ENCODE measurements at places on chromosomes 6 and 20.

- DNase-seq: no peak
Measured at GRCh38 chr6:127404133-127404532, 55.1 kb downstream of the KIAA0408 start.

DNA sequence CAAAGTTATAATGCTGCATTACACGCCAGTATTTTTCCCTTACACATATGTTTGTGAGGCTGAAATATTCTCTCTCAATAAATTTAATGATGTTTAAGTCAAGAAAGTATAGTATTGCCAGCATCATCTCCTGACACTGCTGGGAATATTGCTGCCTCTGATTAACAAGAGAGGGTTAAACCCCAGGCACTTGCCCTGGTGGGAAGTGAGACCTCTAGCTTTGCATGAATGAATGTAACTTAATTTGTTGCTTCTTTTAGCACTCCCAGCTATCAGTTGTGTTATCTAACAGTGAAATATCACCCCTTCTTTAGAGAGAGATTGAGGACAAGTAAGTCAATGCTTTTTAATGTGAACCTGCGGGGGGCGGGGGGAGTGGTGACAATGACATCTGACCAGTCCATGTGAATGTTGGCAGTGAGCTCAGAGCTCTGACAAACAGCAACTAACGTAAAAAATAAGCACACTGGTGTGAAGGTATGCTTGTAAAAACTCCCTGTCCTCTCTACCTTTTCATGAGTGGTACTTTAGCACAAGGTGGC, 9.8 kb downstream of the FOXA2 start:
- DNase-seq: no peak

- DNase-seq: no peak
Measured at GRCh38 chr6:14787250-14787649, 458.6 kb upstream of the JARID2 start.

GRCh38 chr6:43682724-43683429, 4.7 kb downstream of the MRPS18A start:
- DNase-seq: no peak

GRCh38 chr6:85126485-85127167, 323.3 kb upstream of the NT5E start:
- DNase-seq: no peak

DNA sequence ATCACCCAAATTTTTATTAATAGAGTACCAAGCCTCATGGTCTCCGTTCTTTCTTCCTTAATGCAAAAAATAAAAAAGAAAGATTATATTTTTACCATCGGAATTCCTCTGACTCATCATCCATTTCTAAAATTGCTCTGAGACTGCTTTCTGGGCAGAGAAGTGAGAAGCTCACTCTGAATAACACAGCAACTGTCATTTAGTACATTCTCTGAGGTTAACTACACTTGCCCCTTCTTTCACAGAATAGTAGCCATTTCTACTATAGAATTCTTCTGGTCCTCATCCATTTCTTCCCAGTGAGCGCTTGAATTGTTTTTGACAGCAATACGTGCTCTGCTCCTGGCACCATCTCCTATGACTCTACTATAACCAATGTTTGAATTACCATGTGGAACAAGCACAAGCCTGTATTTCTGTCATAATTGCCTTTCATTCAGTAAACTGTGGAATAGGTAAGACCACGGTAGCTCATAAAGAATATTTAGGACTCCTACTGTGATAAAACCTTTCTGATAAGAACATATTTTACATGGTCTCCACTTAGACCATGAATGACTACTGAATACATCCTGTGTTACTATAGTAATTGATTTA, 435.5 kb upstream of the NRSN1 start:
- no peak for DNase-seq

DNA sequence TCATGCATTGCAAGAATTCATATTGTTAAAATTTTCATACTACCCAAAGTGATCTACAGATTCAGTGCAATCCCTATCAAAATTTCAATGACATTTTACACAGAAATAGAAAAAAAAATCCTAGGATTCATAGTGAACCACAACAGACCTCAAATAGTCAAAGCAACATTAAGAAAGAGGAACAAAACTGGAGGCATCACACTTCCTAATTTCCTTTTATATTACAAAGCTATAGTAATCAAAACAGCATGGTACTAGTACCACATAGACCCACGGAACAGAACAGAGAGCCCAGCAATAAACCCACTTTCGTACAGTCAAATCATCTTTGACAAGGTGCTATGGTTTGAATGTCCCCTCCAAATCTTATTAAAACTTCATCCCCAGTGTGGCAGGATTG, 39.7 kb downstream of the NTSR1 start:
- DNase-seq: no peak

DNA sequence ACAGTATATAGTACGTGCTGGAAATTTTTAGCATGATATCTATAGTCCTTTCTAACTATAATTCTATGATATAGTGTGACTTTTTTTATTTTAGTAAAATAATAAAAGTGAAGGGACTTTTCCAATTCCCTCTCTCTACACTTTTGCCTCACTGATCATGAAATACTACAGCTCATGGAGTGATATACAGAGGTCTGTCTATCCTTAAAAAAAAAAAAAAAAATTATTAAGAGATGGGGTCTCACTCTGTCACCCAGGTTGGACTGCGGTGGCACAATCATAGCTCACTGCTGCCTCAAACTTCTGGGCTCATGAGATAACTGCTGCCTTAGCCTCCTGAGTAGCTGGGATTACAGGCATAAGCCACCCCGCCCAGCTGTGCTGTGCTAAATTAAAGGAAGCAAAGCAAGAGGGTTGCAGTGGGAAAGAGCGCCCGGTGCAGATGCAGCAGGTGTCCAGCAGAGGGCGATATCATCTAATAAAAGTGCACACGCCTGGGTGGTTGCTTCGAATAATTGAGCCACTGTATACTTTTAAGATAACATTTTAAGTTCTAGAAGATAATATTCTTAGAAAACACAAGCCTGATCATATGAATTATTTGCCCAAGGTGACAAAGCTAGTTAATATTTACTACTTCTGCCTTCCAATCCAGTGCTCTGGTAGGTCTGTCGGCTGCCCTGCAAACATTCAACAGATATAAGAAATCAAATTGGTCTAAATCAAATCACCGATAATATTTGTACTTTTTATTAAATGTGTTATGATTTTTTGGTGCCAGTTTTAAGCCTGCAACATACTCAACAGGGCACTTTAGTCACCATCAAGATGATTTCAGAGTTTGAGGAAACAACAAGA, 94.9 kb upstream of the NT5E start:
- peak; percentile 37 for DNase-seq

GRCh38 chr20:34110025-34110744, 1.9 kb downstream of the EIF2S2 start:
- no peak for DNase-seq

- DNase-seq: no peak
Measured at GRCh38 chr6:44276667-44277640, 6.7 kb downstream of the TMEM151B start.

- no peak for DNase-seq
Measured at GRCh38 chr6:67736161-67736560, 898.9 kb upstream of the ADGRB3 start.

DNA sequence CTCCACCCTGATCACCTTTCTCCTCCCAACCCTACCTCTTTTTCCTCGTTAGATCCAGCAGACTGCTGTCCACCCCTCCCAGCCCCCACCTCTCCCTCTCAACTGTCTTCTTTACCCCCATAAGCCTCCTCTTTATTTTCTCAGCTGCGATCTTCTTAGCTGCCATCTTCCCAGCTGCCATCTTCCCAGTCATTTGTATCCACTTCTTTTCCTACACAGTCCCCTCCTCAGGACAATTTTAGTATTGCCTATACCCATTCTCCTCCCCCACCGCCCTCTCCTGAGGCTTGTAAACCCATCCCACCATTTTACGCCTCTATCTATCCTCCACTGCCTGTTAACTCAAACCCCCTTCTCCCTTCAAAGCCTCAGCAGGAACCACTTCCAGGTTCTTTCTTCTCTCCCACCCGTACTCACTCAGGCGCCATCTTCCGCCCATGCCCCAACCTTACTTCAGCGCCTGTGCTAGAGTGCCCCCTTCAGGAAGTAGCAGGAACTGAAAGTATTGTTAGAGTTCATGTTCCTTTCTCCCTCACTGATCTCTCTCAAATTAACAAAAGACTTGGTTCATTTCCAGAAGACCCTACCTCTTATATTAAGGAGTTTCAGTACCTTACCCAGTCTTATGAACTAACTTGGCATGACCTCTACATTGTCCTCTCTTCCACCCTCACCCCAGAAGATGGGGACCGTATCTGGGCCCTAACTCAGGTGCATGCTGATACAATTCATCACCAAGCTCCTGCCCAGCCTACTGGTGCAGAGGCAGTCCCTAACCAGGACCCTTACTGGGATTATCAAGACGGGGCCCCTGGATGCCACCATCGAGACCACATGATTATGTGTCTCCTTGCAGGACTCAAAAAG, 236.0 kb downstream of the ADGRG6 start:
- no peak for DNase-seq

GRCh38 chr6:141968632-141969031, 164.1 kb upstream of the GJE1 start:
- DNase-seq: no peak

DNA sequence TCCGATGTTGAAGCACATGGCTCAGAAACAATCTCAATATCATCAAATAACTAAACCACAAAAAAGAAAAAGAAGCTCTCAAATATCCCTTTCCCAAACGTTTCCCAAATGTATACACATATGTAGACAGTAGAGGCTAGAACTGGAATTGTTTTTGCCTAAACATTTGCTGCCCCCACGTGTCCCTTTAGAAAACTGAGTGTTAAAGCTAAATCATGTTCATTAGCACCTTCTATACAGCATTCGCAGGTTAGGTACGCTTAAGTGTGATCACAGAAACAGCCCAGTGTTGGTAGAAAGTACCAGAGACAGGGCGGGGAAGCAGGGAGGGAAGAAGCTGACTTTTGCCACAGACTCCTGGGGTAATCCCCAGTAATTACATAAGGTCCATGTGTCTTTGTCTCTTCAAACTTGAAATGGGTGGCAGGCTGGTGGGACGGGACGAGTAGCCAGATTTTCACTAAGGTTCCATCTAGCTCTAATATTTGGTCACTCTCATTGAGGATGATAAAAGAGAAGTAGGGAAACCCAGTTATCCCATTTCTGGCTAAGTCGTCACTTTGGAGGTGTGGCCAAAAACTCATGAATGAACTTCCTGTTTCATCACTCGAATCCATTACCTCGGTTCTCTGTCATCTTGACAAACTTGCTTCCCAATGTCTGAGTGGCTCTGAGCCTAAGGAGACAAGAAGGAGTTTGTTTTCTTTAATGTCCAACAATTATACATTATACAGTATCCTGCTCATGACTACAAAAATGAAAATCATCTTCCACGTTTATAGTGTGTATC, 15.0 kb upstream of the TFAP2A start:
- DNase-seq: no peak

DNA sequence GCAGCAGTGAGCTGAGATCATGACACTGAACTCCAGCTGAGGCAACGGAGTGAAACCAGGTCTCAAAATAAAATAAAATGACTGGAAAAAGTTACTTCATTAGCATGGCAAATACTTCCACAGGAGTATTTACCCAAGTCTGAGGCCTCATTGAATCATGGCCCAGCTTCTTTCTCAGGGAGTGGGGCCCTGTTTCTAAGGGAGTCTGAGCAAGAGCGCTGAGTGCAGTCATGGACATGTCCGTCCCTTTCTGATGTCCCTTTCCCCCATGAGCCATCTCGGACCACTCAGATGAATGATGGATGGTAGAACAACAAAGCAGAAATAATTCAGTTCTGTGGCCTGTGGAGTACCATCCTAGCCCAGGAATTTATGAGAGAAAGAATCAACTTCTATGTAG, 7.8 kb upstream of the DTD1 start:
- no peak for DNase-seq

DNA sequence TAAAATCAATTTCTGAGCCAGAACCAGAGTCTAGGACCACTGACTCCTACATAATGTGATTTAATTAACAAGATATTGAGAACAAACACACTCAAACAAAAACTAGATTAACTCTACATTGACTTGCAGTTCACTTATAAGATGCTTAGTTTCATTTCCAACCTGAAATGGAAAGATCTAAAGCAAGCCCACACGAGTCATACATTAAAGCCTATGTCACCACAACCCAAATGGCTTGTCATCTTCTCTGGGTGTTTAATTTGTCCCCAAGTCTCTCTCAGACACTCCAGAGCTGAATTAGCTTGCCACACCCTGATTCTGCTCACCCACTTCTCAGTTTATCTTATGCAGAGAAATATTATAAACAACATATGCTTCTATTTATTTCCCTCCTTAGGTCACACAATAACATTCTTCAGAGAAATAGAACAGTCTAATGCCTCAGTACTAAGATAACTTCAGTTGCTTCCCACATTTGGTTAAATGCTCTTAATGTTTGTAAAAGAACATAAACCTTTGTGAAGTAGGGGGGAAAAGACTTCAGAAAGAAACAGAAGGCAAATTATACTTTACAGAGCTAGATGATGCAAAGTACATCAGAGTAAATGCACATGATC, 8.8 kb upstream of the FBXO30 start:
- no peak for DNase-seq

GRCh38 chr6:144335914-144336313, 50.8 kb downstream of the UTRN start:
- DNase-seq: no peak

GRCh38 chr6:18023891-18024290, 36.5 kb upstream of the KIF13A start:
- no peak for DNase-seq

DNA sequence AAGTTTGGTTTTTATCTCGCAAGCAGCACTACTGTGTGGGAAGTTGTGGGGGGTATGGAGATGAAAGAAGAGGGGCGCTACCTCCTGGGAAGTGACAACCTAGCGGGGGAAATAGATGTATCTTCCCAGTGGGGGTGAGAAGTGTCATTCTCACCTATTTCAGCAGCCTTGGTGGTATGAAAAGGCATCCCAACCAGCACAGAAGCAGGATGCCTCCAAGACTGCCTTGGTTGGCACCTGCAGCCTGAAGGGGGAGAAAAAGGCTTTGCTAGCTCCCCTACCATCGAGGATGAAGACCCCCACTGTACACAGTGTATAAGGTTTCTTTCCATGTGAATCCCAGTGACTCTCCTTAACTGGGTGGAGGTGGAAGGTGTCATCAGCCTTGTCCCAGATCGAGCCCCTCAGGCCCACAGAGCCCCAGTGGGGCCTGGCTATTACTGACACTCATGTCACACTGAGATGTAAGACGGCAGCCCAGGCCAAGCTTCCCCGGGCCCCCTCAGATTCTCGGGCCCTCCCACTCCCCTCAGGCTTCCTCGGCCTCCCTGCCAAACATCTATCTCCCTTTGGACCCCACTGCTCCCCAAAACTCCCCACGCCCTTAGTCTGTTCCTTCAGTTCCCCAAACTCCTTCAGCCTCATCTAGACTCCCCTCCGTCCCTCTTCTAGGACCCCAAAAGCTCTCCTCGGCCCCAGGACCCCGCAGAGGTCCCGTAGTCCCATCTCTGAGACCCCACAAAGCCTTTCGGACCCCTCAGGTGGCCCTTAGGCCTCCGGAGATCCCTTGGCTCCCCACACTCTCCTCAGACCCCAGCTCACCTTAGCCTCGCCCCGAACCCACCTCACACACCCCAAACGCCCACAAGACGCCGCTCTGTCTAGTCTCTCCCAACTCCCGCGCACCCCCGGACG, 688 bp downstream of the COMMD7 start:
- DNase-seq: no peak

GRCh38 chr6:3422435-3423070, 34.3 kb downstream of the SLC22A23 start:
- no peak for DNase-seq
